Naive thymus-derived CD4-positive, alpha-beta T cell (primary cell): ENCODE measurements at places on chromosomes 11 and 22. TPM values are rescaled to one million over a fixed set of nuclear protein-coding genes. Genes with fewer than 3 reads are reported as not detected.

Gene SLC22A9
- not detected for total RNA-seq

DNA sequence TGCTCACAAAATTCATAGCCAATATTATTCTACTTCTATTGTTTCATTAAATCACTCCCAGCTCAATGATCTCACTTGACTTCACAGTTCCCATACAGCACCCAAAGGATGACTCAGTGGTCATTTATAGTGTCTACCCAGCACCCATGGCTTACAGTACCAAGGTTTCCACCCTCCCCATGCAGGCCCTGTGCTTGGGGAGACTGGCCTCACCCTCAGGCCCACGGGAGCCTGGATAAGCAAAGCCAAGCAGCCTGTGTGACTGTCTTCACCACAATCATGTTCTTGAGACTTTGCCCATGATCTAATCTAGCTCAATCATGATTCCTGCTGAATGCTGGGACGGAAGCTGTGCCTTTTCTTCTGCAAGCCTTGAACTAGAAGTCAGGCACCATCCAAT, 97.6 kb downstream of the SLC36A4 start:
- DNase-seq: no peak

Gene INS
- not detected for total RNA-seq

- no peak for DNase-seq
Observed at GRCh38 chr11:64430645-64431044, 71.7 kb downstream of the RPS6KA4 start.

- no peak for DNase-seq
Observed at GRCh38 chr11:96246718-96247552, 96.1 kb downstream of the MAML2 start.

Gene LRRC56
- total RNA-seq: 3.1 TPM

GRCh38 chr11:30823119-30823518, 237.0 kb upstream of the MPPED2 start:
- DNase-seq: no peak
